ENCODE measurements at places on chromosomes 2 and 18. TPM values are rescaled to one million over a fixed set of nuclear protein-coding genes. Genes with fewer than 3 reads are reported as not detected.

Gene DHRS9
- 12.9 TPM for polyA plus RNA-seq

Gene RGPD4
- polyA plus RNA-seq: not detected

- DNase-seq: no peak
Measured at GRCh38 chr2:9313443-9313842, 106.8 kb downstream of the ASAP2 start.

GRCh38 chr2:181907057-181907456, 15.5 kb downstream of the ITPRID2 start:
- no peak for DNase-seq

GRCh38 chr2:193966590-193966989, 1690.4 kb upstream of the SLC39A10 start:
- no peak for DNase-seq

- DNase-seq: no peak
Measured at GRCh38 chr2:229130522-229130921, 140.6 kb downstream of the PID1 start.

- DNase-seq: no peak
Measured at GRCh38 chr2:21404827-21405625, 281.3 kb downstream of the TDRD15 start.

GRCh38 chr18:56202678-56203077, 435.7 kb downstream of the TXNL1 start:
- DNase-seq: no peak

DNA sequence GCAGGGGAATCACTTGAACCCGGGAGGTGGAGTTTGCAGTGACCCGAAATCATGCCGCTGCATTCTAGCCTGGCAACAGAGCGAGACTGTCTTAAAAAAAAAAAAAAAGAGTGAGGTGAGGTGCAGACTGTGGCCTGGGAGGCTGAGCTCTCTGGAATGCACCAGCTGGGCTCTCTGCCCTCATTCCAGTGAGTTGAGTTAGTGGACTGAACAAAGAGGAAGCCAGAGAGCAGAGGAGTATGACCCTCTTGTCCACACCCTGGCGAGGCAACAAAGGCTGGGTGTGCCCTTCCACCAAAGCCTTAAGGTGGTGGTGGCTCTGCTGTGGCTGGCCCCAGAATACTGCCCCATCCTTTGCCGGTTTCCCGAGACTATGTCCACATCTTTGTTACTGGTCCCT, 71.3 kb upstream of the ACKR3 start:
- no peak for DNase-seq

GRCh38 chr18:76822506-76823160, at the start of gene ZNF236:
Gene ZNF236 (plus strand): TSS chr18:76822557. CDS start chr18:76822608, 51 bp downstream.
- DNase-seq: peak; percentile 77
